ENCODE measurements at places on chromosomes 6 and 20.

DNA sequence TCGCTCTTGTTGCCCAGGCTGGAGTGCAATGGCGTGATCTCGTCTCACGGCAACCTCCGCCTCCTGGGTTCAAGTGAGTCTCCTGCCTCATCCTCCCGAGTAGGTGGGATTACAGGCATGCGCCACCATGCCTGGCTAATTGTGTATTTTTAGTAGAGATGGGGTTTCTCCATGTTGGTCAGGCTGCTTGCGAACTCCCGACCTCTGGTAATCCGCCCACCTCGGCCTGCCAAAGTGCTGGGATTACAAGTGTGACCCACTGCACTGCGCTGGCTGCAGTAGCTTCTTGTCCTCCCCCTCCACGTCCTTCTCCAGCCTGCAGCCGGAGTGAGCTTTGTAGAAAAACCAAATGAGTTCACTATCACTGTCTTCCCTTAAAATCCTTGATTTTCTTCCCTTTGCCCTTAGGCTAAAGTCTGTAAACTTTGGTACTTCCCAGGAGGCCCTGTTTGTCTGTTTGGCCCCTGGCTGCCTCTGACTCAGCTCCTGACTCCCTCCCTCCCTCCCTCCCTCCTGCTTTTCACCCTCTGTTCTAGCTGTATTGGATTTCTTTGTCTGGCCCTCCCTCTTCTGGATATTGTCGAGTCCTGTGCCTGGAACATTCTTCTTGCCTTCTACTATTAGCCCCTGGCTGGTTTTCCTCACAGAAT is 12.9 kb downstream of the PARD6B start:
- DNase-seq, result peak; percentile 90

GRCh38 chr6:28408076-28408802 is 8.7 kb upstream of the ZSCAN12 start:
- peak; percentile 92 for DNase-seq

DNA sequence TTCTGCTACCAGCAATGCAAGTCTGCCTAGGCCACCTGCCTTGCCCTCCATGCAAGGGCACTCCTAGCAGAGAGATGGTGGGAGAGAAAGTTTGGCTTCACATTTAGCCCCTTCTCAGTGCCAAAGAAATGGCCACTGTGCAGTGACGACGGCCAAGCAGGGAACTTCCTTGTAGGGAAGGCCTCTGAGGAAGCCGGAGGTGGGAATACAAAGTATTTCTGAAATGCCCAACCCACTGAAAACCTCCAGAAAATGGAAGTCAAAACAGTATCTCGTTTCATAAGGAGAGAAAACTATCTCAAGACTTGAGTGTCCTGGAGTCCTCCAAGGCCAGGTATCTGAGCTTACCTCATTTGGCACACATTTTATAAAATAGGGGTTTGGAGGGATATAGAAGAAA is 42.7 kb downstream of the JAG1 start:
- no peak for DNase-seq

- DNase-seq, result peak; percentile 51
Measured at GRCh38 chr6:12030993-12031550, 19.0 kb downstream of the HIVEP1 start.

DNA sequence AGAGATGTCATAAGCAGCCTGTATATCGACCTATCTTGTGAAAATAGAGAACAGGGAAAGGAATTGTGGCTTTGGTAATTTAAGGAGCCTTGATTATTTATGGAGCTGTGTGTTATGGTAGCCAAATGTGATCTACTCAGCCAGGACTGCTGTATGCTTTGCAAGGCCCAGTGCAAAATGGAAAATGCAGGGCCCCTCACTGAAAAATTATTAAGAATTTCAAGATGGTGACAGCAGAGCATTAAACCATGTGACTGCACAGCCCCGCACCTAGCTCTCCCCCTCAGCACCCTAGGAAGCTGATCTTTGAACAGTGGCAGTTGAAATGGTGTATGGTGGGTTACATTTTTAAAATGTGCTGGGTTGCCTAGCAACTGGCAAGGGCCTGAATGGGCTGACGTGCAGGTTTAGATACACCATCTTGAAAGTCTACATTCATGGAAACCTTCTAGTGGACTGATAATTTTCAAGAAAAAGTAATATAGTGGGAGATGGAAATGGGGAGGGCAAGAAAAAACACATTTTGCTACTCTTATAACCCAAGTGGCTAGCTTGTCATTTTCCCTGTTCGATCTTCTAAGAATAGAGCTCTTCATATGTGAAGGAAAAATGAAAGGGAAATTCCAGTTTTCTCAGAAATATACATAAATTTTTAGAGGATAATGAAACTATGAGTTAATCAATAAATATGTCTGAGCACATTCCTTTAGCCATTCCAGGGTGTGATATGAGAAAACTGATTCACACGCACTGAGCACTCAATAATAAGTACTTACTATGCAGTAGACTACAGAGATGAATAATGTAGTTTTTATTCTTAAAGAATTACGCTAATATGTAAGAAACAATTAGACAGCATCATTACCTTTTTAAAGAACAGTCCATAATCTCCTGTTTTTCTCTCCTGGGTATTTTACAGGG is 208.0 kb downstream of the ARHGAP18 start:
- DNase-seq, result no peak

DNA sequence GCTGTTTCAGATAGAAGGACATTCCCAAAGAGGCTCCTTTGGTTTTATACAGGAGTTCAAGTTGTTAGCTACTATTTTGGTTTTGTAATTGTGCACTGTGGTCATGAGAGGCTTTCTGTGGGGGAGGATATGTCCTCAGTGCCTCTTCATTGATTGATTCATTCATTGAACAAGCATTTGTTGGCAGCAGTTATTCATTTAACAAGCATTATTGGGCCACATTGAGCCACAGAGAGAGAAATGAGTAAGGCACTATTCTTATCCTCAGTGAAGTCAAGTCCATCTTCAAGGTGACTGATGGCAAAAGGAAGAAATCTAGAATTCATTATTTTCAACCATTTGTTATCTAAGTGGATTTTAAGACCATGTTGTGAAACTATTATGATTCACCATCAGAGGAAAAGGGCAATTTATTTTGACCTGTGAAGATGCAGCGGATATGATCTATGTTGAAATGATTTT is 697.2 kb upstream of the CITED2 start:
- DNase-seq, result peak; percentile 90

GRCh38 chr6:158666628-158667359 is 16.9 kb downstream of the SYTL3 start:
- peak; percentile 71 for DNase-seq
